ENCODE measurements at places on chromosomes 6 and 20.
A peak's percentile ranks its signal among the peaks of the same experiment; 100 is the strongest.

GRCh38 chr6:44132476-44132875, 5.1 kb downstream of the TMEM63B start:
- no peak for DNase-seq

DNA sequence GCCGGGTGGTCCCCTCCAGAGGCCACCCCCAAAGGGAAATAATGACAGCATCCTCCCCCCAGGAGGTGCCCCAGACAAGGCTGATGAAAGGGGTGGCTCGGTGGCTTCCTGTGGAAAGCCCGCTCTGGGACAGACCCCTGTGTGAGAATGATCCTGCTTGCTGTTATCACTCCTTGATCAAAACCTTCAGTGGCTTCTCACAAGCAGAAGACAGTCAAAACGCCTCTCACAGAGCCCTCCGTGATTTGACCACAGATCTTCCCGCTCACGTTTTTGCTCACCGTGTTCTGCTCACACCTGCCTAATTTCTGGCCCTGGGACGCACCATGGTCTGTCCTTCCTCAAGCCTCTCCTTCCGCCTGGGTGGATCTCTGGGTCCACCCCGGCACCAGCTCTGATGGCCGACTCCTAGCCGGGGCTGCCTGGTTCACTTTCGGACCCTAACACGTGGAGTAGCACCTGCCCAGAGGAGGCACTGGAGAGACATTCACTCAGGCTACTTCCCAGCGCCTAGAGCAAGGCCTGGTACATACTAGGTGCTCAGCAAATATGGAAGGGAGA, 210.4 kb downstream of the ANKRD60 start:
- DNase-seq = no peak

- no peak for DNase-seq
Measured at GRCh38 chr6:44446626-44447300, 59.3 kb downstream of the CDC5L start.

- DNase-seq = peak; percentile 32
Measured at GRCh38 chr20:62805155-62805710, 598 bp downstream of the OGFR start.

DNA sequence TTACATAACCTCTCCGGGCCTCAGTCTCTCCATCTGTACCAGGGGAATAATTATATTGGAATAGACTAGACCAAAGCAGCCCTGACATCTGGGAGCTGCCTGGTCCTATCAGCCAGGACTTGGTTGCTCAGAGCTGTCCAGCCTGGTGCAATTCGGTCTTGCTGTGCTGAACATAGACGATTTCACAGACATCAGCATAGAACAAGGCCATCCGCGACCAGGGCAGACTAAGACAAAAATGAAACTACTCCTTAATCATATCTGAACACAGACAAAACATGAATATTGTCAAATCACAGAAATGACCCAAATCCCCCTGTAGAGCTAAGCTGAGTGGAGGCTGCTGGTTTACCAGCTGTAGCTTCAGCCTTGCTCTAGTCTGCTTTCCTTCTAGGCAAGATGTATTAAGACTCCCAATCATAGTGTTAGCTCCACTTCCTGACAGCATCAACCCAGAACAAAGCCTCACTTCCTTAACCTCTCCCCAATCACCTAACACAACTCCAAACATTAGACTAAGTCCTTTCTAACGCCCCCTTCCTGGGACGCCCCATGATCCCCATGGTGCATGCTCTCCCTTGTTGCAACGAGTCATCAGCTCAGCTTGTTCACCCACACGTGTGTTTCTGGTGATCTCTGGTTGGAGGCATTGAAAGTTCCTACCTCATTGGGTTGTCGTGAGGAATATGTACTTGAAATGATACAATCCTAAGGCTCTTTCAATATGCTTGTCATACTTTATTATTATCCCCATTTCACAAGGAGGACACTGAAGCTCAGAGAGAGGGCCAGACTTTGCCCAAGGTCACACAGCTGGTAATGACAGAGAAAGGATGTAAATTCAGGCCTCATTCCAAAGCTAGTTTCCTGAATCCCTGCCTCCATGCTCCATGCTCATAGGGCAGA, 3.5 kb upstream of the MAPK13 start:
- peak; percentile 31 for DNase-seq

GRCh38 chr6:163414117-163414945, at the start of gene QKI:
QKI (plus strand) TSS chr6:163414718; CDS start chr6:163415194, 476 bp downstream.
- DNase-seq = peak; percentile 90

GRCh38 chr6:75600768-75601167, 912 bp upstream of the SENP6 start:
- no peak for DNase-seq

GRCh38 chr20:17811628-17811965, 111.8 kb downstream of the BANF2 start:
- DNase-seq = no peak

- no peak for DNase-seq
Measured at GRCh38 chr6:87714093-87714842, 12.2 kb upstream of the AKIRIN2 start.

DNA sequence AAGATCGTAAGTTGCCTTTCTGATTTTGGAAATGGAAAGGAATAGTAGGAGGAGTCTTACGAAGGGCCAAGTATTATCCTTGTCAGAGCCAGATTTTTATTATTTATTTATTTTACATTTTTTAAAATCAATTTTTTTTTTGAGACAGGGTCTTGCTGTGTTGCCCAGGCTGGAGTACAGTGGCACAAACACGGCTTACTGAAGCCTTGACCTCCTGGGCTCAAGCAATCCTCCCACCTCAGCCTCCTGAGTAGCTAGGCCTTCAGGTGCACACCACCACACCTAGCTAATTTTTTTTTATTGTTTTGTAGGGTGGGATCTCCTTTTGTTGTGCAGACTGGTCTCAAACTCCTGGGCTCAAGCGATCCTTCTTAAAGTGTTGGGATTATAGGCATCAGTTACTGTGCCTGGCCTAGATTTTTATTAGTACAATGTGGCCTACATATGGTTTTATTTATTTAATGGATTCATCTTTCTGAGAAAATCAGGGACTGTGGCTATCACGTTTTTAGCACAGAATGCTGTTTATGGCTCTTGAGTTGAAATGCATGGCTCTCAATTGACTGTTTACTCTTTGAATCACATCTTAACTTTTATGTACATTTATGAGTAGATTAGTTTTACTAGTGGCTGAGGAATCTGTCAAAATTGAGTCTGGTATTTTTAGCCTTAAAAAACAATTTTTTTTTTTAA, 16.7 kb downstream of the CDC5L start:
- DNase-seq = no peak

GRCh38 chr6:62150048-62150663, 135.9 kb downstream of the KHDRBS2 start:
- no peak for DNase-seq

- DNase-seq = no peak
Measured at GRCh38 chr6:154140743-154141142, 101.7 kb downstream of the OPRM1 start.

GRCh38 chr6:39378960-39379425, 56.5 kb upstream of the KCNK16 start:
- DNase-seq = no peak

GRCh38 chr20:52975029-52975732, 3.0 kb downstream of the TSHZ2 start:
- no peak for DNase-seq

DNA sequence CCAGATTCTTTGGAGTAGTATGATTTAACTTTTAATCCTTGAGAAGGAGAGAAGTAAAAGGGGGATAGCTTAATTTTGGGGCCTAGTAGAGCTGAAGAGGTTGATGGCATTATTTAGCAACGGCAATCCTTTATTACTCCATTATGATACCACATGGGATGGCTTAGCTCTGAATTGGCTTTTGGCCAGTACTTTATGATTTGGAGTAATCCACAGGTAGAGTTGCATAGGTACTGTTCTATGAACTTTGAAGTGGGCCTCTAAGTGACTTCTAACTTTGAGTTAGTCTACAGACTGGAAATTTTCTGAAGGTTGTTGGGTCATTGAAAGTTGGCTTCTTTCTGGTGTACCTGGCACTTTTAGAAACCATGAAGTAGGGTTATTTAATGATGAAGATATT, 11.6 kb downstream of the YWHAB start:
- DNase-seq = no peak

DNA sequence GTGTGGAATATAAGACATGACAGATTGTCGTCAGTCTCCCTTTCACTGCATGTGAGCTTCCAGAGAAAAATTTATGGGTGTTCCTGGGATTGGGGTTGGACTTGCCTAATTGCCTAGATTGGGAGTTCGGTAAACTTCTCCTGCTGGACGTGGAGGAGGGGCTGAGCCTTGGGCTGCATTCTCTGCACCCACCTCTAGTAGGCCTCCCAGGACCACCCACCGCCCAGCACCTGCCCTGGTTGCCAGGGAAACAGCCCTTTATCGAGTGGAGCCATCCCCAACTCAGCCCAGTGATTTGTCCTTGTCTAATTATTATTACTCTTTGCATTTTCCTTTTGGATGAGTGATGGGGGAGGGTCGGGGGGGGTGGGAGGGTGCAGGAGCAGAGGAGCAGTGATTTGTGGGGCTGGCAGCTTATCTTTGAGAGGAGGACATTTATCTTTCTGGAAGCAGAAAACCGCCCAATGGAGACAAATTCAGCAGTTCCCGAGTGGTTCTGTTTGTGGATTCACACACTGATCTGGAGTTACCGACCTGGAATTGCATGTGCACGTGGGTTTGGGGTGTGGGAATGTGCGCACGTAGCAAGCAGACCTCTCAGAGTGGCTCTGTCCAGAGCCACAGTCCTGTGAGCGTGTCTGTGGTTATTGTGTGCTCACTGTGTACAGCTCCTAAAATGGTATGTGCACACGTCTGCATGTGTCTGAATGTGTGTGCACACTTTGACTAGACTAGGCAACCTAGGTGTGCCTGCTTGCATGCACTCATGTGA, 104.5 kb downstream of the DHX35 start:
- no peak for DNase-seq

- DNase-seq = no peak
Measured at GRCh38 chr6:105504706-105505105, 101.8 kb upstream of the PREP start.

GRCh38 chr6:41957117-41957516, 15.5 kb upstream of the CCND3 start:
- no peak for DNase-seq

GRCh38 chr6:81023007-81023582, 729.4 kb downstream of the TENT5A start:
- no peak for DNase-seq

GRCh38 chr6:118752803-118753202, 101.4 kb upstream of the CEP85L start:
- no peak for DNase-seq

DNA sequence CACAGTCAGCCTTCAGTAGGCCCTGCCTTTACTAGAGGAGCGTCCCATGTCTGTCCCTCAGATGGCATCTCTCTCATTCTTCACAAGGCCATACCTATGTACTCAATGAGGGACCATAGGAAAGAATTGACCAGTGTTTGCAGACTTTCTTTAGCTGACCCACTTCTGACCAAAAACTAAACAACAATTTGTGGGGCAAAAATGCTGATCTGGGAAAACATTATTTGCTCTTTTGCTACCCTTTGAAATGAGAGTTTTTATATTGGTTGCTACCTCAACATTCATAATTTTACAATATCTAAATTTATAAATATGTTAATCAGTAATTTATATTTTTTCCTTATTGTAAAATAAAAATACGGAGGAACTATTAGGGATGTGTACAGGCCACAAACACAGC, 539.4 kb upstream of the GJE1 start:
- DNase-seq = no peak

- peak; percentile 11 for DNase-seq
Measured at GRCh38 chr20:54680872-54681619, 205.7 kb downstream of the DOK5 start.

DNA sequence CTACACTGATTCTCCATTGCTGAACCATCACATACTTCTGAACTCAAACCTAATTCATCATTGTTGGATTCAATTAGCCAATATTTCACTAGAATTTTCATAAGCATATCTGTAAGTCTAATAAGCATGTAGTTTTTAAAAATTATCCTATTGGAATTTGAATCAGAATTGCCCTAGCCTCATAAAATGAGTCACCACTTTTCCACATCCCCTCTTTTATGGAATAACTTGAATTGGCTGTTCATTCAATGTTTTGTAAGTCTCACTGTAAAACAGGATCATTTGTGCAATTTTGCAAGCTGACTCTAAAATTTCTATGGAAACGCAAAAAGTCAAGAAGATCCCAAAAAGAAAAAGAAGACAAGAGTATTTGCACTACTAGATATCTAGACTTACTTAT, 141.0 kb downstream of the HACE1 start:
- DNase-seq = no peak

- DNase-seq = no peak
Measured at GRCh38 chr6:83615025-83615999, 93.6 kb downstream of the SNAP91 start.

DNA sequence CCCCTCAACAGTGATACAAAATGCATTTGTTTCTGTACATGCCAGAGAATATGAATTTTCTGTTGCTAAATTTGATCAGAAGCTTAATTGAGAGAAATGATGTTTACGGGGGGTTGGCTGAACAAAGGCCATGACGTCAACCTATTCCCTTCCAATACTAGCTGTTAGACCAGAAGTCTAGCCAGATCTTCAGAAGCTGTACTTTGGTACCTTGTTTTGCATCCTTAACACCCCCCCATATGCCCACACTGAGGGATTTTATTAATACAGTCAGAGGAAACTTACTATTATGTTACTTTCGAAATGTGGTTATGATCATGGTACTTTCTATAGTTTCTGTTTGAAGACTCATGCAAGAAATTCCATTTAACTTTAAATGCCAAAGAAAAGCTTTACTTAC, 3.1 kb downstream of the NCOA7 start:
- DNase-seq = no peak

GRCh38 chr20:19205981-19206396, 6.5 kb upstream of the SLC24A3 start:
- DNase-seq = peak; percentile 77

DNA sequence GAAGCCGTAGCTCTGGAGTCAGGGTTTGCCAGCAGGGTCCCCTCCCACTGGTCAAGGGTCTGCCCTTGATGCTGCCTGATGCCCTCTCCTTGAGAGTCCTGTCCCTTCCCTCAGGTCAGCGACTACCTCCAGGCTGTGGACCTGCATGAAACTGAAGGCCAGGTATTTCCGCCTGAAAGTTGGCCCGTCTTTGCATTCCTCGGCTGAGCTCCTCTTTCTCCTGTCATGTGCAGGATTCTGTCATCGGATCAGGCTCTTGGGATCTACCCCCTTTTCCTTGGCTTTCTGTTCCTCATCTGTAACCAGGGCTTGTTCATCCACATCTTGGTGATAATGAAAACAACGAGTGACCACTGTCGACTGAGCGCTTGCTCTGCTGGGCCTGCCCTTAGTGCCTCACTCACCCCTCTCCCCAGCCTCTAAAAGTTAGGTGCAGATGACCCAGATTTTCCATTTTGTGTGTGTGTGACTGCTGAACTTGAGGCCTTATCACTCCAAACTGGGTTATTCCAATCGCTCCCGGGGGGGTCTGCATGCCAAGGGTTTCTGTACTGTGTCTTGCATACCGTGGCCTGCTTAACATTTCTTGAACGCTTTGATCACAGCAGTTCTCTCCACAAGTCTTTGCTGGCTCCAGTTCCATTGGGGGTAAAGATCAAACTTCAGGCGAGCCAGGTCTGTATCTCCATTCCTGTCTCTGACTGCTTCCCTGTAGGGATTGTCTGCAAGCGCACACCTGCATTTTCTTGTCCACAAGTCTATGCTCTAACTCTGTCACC, 81.6 kb downstream of the DTD1 start:
- no peak for DNase-seq
